GM12892 (cell line): ENCODE measurements at places on chromosomes 11 and 22.

DNA sequence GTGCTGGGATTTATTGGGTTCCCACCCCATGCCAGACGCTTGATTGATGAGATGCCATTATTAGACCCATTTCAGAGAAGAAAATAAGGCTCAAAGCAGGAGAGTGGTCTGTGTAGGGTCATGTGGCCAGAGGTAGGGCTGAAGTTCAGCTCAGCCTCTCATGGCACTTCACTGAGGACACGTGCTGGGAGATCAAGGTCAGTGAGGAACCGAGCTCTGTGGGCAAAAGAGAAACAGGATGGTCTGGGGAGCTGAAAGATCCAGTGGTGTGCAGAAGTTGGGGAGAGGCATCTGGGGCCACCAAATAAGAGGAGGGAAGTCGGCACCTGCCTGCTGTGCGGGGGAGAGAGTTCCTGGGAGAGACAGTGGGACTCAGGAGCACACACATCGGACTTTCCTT lies 19.6 kb downstream of the RHOD start:
- no peak for DNase-seq

- no peak for DNase-seq
Observed at GRCh38 chr22:36902143-36902926, 11.1 kb upstream of the CSF2RB start.

DNA sequence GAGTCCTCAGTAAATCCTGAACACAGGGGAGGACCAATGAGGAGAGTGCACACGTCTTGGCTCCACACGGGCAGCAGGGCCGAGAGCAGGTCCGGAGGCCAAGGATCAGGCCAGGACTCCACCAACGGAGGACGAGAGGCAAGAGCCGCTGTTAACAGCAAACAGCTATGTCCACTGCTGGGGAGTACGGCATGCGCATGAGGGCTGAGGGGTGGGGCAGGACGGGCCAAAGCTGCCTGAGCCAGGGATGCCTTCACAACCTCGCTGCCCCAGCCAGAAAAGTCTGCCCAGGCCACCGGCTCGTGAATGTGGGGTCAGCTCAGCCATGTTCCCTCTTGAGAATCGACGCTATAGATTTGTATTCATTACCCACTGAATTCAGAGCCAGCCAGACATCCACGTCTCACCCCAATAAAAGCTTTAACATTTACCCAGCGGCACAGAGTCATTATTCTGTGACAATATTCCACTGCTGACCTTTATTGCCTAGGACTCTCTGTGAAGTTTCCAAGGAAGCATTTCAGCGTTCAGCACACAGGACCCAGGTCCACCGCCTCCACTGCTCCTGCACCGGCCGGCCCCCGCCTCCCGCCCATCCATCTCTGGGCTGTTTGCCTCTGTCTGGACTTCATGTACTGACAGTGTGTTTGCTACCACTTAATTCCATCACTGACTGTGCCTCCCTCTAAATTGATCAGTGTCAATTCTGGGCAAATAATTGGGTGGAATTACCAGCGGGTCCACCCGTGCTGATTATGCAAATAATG lies 384.9 kb downstream of the SHANK2 start:
- DNase-seq: no peak

DNA sequence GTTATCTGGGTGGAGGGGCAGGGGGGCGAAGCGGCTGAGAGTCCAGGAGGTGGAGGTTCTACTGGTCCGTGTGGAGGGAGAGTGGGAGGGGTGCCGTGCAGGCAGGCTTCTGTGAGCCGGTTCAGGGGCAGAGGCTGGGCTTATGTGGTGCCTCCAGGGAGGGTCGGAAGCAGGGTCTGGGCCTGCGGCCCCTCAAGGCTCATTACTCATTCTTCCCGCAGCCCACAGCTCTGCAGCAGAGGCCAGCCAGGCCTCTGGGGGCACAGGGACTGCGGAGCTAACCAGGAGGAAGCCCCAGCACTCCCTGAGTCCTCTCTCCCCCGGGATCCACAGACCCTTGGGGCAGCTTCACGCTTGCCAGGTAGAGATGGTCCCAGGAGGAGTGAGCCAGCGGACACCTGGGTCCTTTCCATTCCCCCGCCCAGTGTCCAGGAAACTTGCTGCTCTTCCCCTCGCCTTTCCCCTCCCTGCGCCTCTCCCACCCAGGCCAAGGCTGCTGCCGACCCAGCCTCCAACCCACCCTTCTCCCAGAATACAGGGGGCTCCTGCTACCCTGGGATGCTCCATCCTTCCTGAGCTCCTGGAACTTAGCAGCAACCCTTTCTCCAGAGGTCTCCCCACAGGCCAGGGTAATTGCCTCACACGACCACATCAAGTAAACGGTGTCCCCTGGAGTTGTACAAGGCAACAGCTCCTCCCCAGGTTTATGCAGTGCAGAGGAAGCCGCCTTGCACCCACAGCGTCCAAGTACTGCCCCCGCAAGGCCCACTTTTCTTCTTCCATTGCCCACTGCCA lies 6.3 kb downstream of the NRXN2 start:
- DNase-seq: no peak

GRCh38 chr22:47163856-47164513 lies 401.5 kb downstream of the TBC1D22A start:
- DNase-seq: no peak

- no peak for DNase-seq
Observed at GRCh38 chr11:9266132-9266736, 1.1 kb upstream of the DENND5A start.

DNA sequence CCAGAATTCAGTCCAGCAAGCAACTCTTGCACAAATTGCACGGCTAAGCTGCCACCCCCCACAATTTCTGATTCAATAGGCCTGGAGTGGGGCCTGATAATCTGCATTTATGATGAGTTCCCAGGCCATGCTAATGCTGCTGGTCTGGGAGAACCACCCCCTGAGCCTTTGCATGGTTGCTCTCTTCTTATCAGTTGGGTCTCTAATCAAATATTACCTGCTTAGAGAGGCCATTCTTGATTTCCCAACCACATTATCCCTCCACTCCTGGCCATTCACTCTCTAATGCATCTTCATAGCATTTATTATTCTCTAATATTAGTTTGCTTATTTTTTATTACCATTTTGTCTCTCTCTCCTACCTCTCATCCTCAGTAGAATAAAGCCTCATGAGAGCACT lies 99.5 kb downstream of the NAV2 start:
- no peak for DNase-seq
